ENCODE measurements at places on chromosomes 5 and 9.
A peak's percentile ranks its signal among the peaks of the same experiment; 100 is the strongest.

DNA sequence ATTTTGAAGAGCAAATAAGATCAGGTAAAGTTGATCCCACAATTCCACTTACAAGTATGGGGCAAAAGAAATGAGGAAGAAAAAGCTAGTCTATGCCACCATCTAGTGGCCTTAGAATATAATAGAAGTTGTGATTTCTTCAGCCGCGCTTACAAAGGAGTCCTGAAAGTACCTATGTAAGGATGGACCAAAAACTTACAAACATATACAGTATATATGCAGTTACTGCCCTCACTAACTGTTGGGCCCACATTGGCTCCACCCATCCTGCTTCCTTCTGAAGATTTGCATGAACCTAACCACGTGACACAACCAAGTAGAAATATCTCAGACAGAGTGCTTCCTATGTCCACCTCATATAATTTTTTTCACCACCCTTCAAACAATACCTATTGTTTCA lies 11.7 kb upstream of the OR13D1 start:
- DNase-seq, result no peak

DNA sequence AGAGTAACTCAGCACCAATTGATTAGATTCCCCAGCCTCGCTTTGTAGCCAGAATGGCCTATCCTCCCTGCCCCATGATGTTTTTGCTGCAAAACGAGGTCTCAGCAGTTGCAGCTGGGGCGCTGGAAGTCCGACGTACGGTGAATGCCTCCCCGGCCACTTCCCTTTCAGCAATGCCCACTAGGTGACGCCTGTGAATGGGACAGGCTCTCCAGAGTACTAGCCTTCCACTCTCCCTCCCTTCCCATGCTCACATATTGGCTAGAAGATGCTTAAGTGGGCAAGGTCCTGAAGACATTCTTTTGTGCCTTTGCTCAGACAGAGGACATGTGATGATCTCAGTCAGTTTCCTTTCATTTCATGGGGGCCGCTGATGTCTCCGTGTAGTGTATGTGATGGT lies 50.8 kb downstream of the DMRT2 start:
- peak; percentile 63 for DNase-seq

GRCh38 chr9:87554976-87555375 lies 57.3 kb downstream of the DAPK1 start:
- DNase-seq, result no peak

GRCh38 chr9:20714442-20715415 lies 30.7 kb downstream of the FOCAD start:
- DNase-seq, result no peak

- no peak for DNase-seq
Observed at GRCh38 chr9:122145592-122145863, 14.1 kb downstream of the NDUFA8 start.

- no peak for DNase-seq
Observed at GRCh38 chr5:8598996-8599395, 730.0 kb downstream of the MTRR start.

DNA sequence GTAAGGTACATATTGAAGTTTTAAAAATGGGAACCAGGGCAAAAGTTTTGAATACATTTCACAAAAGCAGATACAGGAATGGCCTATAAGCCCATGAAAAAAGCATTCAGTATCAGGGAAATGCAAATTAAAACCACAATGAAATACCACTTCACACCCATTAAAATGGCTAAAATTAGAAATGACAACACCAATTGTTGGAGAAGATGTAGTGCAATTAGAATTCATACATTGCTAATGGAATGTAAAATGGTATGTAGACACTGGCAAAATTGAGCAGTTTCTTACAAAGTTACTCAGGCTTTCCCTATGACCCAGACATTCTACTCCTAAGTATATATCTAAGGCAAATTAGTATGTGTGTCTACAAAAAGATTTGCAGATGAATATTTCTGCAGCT lies 34.2 kb downstream of the CDC14B start:
- DNase-seq, result no peak

DNA sequence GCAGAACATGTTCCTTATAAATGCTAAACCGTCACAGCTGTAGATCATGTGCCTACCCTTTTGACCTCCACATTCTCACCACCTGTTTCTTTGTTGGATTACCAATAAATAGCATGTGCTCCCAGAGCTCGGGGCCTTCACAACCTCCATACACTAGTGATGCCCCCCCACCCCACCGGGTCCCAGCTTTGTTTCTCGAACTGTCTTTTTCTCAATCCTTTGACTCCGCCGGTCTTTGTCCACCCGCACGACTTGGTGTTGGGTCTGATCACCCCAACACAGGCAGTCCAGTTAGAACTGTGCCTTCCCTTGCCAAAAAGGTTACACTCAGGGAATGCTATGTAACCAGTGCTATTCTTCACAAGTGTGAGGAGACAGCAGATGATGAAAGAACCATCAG lies 485.9 kb upstream of the C9orf72 start:
- no peak for DNase-seq

GRCh38 chr5:158686214-158686613 lies 413.5 kb downstream of the EBF1 start:
- DNase-seq, result no peak

DNA sequence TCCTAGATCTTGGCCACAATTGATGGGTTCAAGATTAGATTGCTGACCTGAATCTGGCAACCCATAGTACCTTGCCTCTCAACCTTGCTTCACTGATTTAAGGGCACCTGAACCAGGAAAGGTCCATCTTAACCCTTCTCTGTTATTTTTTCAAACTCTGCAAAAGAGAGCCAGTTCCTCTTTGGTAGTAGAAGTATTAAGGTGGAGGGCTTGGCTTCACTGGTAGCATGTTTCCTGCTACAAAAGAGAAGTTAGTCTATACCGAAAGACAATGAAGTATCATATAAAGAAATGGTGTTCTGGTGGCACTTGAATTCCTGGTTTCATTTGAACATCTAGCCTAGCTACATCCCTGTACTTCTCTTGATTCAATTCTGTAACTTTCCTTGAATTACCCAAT lies 8.5 kb downstream of the ALG2 start:
- DNase-seq, result no peak

DNA sequence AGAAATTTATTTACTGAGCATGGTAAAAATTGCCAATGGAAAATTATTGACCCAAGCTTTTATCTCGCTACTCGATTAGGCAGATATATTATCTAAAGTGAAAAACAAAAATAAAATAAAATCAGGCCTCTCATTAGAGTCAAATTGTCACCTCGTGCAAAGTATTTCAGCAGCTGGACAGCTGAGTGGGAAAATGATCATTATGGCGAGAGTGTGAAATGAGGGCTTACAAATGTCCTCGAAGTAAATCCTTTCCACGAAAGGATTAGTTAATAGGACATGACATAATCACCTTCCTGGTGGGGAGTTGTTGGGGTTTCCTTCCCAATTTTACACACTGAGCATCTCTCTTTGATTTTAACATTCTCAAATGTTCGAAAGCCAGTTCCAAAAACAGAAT lies 5.4 kb upstream of the DPYSL3 start:
- no peak for DNase-seq

DNA sequence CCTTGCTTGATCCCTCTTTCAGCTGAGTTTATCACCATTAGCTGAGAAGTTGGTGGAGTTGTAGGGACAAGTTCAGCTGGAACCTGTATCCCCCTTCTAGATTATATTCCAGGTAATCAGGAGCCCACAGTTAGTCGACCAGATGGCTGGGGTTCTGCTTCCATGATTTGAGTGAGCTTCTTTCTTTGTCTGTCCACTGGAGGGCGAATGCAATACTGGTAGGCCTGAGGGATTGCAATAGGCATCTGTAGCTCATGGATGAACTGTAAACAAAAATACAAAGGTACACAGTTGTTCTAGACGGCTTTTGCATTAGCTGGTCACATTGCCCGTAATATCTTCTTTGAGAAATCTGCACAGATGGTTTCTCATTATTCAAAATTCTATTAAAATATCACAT lies 88.9 kb downstream of the PCSK5 start:
- no peak for DNase-seq

GRCh38 chr9:105242557-105242956 lies 1.9 kb upstream of the SLC44A1 start:
- no peak for DNase-seq

GRCh38 chr5:6517510-6517909 lies 68.9 kb downstream of the UBE2QL1 start:
- DNase-seq, result no peak

- no peak for DNase-seq
Observed at GRCh38 chr5:135140446-135141204, 106.6 kb upstream of the PITX1 start.

- no peak for DNase-seq
Observed at GRCh38 chr9:89776795-89777525, 172.1 kb downstream of the GADD45G start.

DNA sequence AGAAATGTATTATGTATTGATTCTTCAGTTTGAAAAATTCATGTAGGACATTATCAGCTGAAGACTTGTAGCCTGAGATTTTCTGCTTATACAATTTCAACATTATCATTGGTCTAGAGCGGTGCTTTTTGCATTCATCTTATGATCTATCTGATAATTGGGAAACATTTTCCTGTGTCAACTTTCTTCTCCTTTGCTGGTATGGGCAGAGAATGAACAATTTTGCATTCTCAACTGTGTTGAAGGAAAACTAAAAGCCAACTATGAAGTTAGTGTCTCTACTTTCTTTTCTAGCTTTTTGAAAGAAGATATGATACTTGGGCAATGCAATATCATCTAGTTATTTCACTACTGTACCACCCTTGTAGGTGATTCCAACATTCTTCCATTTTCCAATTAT lies 10.3 kb downstream of the ZFR start:
- DNase-seq, result no peak

- DNase-seq, result no peak
Observed at GRCh38 chr9:94934816-94935328, 208.4 kb downstream of the AOPEP start.

GRCh38 chr5:103228061-103228460 lies 30.5 kb upstream of the MACIR start:
- no peak for DNase-seq

DNA sequence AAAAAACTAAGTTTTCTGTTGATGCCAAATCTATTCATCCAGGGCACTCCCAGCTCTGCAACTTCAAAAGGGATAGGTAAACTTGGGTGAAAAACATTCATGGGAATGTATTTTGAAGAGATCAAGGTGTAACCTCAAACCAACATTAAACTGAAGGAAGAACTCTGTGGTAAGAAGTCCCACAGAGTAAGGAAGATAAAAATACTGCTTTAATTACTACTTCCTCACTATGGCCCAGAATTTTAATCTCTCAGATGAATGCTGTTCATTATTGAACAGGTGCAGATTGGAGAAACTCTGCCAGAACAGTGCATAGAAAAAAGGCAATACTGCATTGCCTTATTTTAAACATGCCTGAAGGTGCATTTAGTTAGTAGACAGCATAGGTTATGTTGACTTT lies 37.6 kb upstream of the ANXA1 start:
- no peak for DNase-seq

- DNase-seq, result no peak
Observed at GRCh38 chr5:170132269-170132975, 26.7 kb downstream of the FOXI1 start.

DNA sequence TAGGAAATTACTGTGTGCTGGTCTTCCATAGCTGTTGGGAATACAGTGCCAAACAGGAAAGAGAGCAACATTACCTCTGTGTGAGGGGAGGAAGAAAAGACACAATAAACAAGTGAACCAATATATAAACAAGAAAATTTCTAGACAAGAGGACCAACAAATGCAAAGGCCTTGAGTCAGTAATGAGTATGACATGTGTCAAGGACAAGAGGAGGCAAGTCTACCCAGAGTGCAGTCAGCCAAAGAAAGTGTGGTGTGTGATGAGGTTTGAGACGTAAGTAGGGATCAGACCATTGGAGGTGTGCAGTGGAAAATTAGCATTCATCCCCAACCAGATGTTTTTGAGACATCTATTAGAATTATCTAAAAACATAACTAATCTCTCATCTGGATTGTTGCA lies 69.5 kb upstream of the CDH6 start:
- DNase-seq, result no peak

GRCh38 chr5:40497573-40497972 lies 182.1 kb upstream of the PTGER4 start:
- no peak for DNase-seq

GRCh38 chr5:166624573-166624972 lies 1666.9 kb upstream of the WWC1 start:
- DNase-seq, result no peak

DNA sequence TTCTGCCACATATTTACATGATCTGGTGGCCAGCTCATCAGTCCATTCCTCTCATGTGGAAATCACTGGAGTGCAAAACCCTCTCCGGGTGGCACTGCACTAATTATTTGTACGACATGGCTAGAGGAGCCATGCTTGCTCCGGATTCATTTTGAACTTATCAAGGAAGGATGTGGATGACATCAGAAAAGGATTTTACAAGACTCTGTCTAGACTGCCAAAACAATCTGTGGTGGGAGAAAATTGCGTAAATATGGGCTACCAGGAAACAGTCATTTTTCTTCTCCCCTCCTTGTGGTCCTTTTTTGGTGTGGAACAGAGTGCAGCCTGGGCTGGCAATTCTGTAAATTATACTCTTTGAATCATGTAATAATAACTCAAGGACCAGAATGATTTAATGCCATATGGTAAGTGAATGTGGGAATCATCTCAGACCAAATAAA lies 123.4 kb upstream of the IFNE start:
- DNase-seq, result no peak

GRCh38 chr5:43389679-43390329 lies 22.4 kb downstream of the CCL28 start:
- no peak for DNase-seq

- DNase-seq, result no peak
Observed at GRCh38 chr9:74639112-74639511, 142.0 kb downstream of the RORB start.

GRCh38 chr5:115389034-115389798 lies 92.8 kb upstream of the CCDC112 start:
- DNase-seq, result no peak

GRCh38 chr5:104111632-104112031 lies 549.0 kb upstream of the NUDT12 start:
- no peak for DNase-seq

GRCh38 chr9:75185585-75186170 lies 97.4 kb downstream of the OSTF1 start:
- DNase-seq, result no peak

DNA sequence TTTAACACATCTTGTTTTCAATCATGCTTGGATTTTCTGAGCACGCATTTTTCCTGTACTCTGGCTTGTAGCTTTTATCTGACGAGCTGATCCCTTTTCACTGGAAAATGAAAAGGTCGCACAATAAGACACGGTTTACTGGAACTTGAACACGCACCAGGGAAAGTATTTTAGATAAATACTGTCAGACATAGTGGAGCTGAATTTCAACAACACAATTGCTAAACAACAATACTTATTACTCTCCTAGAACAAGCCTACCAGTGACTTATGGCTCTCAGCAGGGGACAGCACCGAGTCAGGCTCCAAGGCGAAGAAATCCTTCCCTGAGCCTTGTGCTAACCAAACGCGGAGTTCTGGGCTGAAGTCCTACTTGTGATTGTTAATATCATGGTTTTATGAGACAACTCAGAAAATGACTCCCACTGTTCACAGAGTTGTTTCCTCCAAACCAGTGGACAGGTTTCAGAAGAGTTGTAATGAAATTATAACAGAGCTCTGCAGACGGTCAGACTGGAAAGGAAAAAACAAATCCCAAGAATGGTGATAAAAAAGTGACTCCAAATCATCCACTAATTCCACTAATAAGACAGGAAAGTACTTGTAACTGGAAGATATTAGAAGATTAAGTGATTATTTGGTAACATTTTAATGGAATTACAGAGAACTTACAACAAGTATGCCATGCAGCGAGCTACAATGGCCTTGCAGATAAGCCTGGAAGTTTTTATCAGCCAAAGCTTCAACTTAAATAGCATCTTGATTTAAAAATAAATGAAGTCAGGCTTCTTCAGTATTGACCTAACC lies 359.6 kb downstream of the EBF1 start:
- no peak for DNase-seq

- peak; percentile 97 for DNase-seq
Observed at GRCh38 chr5:36151434-36152323, at the start of the genes LMBRD2 and SKP2. Gene LMBRD2 (minus strand): TSS chr5:36151887. CDS start chr5:36143349, 8,538 bp downstream. Gene SKP2 (plus strand): TSS chr5:36152111. CDS start chr5:36152263, 152 bp downstream.

Data from hypothalamus (tissue), 51 donors.